NCI-H446 (cell line): ENCODE measurements at places on chromosomes 3 and 15.

- no peak for DNase-seq
Measured at GRCh38 chr15:26711445-26711844, 61.4 kb downstream of the GABRB3 start.

DNA sequence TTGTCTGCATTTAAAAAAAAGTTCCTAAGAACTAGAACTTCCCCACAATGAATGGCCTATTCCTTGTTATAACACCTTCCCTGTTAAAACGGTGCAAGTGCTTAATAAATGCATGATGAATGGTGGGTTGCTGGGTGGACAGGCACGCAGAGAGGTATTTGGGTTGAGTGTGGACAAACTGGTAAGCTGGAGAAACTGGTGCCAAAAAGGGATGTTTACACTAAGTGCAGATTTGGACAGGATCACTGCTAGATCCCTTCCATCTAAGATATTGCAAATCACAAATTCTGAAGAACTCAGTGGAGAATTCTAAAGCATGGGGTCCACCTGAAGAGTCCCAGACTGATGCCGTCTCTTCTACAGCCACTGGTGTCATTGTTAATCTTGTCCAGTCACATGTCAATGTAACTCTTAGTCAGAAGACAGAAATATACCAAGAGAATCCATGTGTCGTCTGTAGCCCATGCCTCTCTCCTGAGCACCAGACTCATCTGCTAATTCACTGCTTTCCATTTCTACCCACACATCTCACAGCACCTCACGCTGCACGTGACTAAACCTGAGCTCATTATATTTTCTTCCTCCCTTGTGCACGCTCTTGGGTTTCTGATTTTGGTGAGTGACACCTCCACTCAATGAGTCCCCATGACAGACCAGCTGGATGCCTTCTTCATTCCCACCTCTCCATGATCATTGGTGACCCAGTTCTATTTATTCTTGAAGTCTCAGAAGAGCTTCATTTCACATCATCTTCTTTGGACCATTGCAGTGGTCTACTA lies 328.9 kb downstream of the THSD4 start:
- DNase-seq, result no peak

- DNase-seq, result no peak
Measured at GRCh38 chr15:70210076-70210475, 112.4 kb upstream of the TLE3 start.

DNA sequence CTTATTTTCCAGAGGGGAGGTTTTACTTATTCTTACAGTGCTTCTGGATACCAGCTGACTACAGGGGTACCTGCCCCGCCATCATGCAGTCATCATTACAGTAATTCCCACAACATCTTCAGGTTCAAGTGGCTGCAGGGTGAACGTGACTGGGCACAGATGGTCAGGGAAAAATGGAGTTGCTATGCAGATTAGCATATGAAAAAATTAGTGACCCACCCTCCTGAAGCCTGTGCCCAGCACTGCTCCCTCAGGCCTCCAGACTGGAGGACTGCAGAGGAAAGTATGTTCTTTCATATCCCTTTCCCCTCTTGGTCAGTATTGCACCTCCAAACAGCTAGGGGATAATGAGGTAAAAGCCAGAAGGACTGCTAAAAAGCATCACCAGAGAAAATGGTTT lies 937.9 kb downstream of the TUSC7 start:
- DNase-seq, result no peak

DNA sequence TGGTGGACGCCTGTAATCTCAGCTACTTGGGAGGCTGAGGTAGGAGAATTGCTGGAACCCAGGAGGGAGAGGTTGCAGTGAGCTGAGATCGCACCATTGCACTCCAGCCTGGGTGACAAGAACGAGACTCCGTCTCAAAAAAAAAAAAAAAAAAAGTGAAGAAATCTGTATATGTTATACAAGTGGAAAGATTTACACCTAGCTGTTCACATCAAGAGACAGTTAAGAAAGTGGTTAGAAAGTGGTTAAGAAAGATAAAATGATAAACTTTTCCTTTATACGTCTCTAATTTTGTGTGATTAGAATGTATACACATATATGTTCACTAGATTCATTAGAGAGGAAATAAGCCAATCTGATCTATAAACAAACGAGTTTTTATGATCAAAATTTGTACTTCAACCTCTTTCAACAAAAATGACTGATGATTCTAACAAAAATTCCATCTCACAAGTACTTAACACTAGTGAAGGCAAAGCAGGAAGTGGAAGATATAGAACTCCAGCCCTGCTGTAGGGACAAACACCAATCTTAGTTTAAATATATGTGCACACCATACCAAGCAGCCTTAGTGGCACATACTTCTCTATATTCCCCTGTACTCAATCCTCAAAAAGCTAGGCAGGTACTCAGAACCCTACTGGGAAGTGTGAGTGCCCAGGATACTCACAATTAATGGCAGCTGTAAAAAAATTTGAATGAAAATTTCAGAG lies 51.2 kb downstream of the RAF1 start:
- DNase-seq, result no peak

GRCh38 chr15:101623367-101624304 lies 28.5 kb downstream of the TM2D3 start:
- DNase-seq, result no peak

DNA sequence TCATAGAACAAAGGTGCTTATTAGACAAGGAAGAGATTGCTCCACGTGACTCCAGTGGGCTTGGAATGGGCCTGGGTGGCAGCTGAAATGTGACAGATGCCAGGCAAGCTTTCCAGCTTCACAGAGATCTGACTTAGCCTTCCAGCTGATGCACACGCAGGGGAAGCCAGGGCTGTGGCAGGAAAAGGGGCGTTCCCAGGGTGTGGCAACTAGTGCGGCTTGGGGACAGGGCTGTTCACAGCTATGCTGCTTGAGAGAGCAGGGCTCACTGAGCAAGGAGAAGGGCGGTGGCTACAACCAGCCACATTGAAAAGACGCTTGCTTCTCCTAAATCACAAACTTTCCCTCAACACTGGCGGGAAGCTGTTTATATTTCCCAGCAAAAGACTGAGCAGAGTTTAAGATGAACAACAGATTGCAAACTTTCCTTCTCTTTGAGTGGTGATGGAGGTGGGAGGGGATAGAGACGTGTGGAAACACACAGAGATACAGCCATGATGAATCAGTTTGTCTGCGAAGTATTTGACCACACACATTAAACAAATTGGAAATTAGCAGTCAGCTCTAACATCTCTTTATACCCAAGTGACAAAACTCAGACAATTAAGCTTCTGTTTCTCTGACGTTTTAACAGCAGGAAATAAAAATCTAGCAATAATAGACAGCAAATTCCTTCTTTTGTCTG lies 127.5 kb downstream of the BDH1 start:
- no peak for DNase-seq

- DNase-seq, result no peak
Measured at GRCh38 chr3:190526787-190527762, 13.2 kb downstream of the IL1RAP start.

DNA sequence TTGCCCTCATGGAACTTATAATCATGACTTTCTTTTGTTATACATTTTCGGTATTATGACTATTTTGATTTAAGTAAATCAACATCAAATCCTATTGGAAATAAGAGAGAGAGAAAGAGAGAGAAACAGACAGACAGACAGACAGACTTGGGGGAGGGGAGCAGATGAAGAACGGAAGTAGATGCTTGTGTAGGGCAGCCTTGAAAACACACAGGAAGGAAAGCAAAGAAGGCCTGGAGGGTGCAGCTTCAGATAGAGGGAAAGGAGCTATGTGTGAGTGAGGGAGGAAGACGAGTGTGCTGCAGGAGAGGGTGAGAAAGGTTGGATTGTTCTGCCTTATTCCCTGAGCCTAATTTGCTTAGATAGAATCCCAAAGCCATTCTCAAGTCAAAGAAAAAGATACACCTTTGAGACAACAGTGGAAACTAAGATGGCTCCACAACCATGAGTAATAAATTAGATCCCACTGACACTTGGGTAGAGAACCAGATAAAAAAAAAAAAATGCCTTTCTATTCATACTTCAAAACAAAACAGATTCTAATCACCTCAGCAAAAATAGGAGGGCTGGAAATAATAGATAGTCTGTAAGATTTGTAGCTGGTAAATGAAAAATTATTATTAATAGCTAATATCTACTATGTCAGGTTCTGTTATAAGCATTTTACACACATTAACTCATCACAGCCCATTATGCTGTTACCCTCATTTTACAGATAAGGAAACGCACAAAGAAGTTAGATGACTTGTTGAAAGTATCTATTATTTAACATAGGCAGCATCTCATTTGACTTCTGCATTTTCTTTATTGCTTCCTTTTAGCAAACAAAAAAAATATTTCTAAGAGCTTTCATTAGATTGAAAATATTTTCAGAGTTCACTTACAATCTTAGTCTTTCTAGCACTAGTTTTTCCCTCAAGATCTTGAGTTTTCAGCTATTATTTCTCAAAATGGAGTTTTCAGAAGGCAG lies 214.1 kb downstream of the TNIK start:
- no peak for DNase-seq
